ENCODE measurements at places on chromosomes 6 and 20. TPM values are rescaled to one million over a fixed set of nuclear protein-coding genes. Genes with fewer than 3 reads are reported as not detected.

DNA sequence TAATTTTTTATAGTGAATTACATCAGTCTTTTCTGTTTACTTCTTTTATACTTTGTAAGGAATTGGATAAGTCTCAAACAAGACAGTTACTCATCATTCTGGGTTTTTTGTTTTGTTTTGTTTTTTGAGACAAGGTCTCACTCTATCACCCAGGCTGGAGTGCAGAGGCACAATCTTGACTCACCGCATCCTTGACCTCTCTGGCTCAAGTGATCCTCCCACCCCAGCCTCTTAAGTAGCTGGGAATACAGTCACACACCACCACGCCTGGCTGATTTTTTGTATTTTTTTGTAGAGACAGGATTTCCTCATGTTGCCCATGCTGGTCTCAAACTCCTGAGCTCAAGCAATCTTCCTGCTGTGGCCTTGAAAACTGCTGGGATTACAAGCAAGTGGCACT is 524.3 kb downstream of the EYS start:
- no peak for DNase-seq

DNA sequence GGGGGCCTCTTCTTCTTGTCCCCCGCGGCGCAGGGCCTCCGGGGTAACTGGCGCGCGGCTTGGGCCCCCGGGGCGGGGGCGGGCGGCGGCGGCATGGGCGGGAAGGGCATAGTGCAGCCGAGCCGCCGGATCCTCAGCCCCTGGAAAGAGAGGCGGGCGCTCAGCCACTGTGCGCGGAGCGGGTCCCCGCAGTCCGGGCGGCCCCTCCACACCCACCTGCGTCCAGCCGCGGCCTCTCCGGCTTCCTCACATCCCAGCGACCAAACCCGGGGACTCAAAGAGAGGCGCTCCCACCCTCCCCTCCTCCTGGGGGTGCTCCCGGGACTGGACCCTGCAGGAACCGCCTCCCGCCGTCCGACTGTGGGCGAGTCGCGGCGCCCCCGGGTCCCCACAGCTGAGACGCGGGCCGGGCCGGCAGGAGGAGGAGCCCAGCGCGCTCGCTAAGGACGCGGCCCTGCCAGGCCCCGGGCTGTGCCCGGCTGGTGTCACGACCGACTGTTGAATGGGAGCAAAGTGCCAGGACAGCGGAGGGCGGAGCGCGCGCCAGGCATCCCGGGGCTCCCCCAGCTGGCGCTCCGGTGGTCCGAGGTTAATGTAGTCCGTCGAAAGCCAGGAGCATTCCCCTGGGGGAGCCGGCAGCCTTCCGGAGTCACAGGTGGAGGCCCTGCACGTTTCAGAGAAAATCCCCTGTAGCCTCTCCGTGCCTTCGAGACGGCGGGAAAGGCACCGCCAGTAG is at the start of gene PRR18:
Gene PRR18 (minus strand): TSS at position 360 of the 736 bp plus-strand sequence. CDS start 250 bp downstream, at position 110.
- no peak for DNase-seq

- no peak for DNase-seq
These were observed 7.9 kb downstream of the EMILIN3 start for GRCh38 chr20:41358717-41359116.

- DNase-seq, result no peak
These were observed 141.7 kb downstream of the TMEM242 start for GRCh38 chr6:157181649-157182048.

DNA sequence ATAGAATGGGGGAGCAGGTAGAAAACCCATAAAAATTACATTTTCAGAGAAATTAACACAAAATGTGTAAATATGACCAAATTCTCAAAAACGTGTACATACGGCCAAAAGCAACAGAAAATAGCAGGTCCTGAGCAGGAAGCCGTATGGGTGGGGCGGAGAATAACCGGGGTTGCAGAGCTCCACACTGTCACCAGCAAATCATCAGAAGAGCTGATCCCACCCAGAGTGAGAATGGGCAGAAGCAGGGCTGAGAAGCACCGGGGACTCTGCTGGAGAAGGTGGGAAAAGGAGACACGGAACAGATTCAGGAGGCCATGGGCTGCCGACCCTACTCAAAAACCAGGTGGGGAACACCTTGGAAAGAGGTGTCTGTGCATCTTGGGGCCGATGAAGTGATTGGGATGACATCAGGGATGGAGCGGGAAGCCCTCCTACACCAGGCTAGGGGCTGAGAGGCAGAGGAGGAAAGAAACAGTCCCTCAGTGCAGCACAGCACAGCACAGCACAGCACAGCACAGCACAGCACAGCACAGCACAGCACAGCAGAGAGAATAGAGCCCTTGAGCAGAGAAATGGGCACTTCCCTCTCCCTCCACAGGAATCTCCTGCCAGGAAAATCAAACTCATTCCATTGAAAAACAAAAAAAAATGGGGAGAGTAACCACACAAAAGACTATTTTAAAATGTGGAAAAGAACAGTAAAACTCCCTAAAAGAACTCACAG is 22.3 kb downstream of the STX7 start:
- no peak for DNase-seq

DNA sequence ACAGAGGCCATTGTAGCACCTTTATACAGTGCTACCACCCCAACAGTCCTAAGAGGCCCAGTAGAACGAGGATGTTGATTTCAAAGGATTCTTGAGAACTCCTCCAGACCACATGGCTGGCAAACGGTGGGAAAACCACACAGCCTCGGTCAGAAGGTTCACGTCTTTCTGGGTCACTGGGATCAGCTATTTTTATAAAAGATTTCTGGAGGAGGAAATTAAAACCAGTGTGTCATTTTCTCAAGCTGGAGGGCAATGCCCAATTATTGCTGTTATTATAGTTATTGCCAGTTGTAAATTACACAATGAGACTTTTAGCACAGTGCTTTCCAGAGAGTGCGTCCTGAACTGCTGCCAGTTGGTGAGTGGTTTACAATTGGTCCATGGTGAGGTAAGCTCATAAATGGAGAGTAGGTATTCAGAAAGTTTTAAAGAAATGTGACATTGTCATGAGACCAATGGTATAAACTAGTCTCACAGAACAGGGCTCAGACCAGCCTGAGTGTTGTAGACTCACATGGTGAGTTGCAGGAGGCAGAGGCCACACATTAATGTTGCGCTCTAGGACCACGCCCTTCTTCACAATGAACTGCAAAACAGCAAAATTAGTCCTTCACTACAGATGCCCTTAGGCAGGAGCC is 8.4 kb upstream of the PPP1R14C start:
- no peak for DNase-seq

DNA sequence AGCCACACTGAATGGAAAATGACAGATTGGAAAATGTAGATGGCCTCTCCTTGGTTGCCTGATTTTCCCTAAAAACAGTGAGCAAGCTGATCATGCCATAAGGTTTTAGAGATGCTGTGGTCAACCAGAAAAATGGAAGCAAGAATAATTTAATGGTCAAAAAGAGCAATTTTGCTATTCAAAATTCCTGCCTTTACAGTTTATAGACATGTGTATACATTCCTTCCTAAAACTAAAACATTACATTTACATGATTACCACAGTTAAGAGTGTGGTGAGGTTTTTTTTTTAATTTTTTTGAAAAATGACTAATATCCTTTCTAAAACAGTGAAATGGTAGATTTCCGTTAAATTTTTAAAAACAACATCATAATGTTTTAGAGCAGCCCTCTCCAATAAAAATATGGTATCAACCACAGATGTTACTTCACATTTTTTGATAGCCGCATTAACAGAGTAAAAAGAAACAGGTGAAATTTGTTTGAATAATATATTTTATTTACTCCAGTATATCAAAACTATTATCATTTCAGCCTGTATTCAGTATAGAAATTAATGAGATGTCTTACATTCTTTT is 407.0 kb upstream of the SOX4 start:
- DNase-seq, result no peak

DNA sequence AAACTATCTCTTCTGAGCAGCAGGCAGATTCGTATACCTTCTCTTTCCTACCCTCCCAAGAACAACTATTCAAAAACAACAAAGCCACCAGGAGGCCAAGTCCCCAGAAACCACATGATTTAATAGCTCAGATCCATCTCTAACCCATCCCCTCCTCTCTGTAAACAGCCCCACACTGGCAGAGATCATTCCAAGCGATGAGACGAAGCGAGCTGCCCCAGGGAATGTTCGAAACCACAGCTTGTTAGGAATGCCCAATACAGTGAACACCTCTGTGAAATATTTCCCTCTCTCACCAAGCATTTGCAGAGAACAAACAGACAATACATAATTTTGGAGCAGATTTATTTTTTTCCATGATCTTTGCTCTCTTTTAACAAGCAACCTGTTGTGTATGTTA is 231.8 kb downstream of the SOD2 start:
- DNase-seq, result no peak

- DNase-seq, result no peak
These were observed 415 bp downstream of the RGS19 start for GRCh38 chr20:64078934-64079272.

Gene RSPH9
- not detected for total RNA-seq

GRCh38 chr20:46838011-46838410 is 56.6 kb upstream of the EYA2 start:
- DNase-seq, result no peak

DNA sequence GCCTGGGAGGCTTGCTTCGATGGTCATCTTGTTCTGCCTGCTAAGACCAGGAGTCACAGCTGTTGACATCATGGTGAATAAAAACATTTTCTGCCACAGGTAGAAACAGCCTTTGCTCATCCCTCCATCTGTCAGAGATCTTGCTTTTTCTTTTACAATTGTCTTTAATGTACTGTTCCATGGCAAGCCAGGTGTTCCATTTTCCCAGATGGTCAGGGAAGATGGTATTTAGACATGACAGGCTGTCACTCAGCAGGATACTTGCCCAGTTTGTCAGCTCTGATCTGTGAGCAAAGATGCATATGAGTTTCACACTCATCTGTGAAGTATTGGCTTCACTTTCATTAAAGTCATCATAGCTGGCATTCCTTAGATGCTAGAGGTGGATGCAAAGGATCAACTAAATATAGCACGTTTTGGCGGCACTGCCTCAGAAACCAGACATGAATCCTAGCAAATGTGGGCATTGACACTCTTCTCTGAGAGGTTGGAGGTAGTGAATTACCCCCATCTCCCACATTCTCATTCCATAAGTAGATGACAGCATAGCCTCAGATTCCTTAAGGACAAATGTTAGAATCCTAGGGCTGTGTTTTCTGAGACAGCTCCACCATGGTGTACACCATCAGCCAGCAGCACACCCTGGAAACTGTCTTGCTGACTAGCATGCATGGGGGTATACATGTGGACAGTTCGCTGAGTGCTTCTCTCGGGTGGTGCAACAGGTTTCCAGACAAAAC is 4.2 kb downstream of the SSTR4 start:
- DNase-seq, result no peak

DNA sequence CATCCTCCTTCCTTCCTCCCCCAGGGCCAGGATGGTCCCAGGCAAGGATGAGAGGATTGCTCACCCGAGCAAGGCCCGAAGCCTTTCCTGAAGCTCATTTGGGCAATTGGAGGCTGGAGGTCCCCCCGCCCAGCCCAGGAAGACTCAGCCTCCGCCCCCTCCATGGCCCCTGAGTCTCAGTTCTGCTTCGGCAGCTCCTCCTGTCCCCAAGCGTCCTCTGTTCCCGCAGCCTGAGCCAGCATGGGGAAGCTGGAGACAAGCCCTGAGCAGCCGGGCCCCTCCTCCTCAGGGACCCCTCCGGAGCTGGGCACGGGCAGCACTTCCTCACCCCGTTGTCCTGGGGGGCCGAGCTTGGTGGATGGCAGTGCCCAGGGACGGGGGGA is 26.0 kb downstream of the SLC17A9 start:
- no peak for DNase-seq

Gene PNRC1
- total RNA-seq, result 47.6 TPM

DNA sequence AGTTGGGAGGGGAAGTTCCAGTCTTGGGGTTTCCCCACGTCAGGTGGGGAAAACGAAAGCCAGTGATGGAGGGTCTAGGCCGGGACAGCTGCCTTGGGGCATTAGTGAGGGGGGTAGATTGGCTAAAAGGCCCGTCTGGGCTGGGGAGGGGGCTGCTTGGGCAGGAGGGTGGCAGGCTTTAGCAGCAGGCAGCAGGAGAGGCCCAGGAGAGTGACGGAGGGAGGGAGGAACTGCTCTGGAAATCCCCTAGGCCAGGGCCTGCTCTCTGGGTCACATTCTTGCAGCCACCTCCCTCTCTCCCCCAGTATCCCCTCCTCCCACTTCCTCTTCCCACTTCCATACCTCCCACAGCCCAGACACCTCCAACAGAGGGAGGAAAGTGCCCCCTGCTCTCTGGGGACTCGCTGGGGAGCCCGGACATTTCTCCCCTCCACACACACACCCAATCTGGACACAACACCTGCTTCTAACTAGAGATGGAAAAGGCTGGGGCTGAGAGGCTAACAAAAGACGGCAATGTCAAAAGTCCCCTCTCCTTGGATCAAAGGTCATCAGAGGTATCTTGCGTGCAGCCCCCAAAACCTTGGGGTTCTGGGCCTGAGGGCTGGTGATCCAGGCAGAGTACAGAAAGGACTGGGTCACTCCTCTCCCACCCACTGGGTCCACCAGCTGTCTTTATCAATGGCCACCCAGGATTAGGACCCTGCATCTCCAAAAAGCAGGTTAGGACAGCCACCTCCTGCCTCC is 1.8 kb downstream of the NFKBIE start:
- DNase-seq, result no peak

DNA sequence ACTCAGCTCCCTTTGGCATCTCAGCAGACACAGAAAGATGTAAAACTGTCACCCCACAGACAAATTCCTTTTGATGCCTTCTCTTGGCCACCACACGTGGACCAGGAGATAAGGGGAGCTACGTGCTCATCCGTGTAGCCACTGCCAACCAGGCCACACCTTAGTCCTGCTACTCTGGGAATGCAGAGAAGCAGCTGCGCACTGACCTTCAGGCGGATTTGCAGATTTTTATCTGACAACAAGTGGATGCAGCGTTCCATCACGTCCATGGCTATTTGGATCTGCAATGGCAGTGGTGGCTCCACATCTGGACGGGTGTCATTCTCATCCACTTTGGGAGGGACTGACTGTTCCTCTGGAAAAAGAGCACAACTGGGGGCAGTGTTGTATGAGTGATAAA is 30.8 kb downstream of the TTI1 start:
- DNase-seq, result no peak

GRCh38 chr6:14434916-14435690 is 317.5 kb downstream of the CD83 start:
- no peak for DNase-seq

GRCh38 chr20:6122873-6123648 is at the start of gene FERMT1:
Gene FERMT1, minus strand, starts transcription at chr20:6123030. Its CDS starts 3,476 bp downstream, at chr20:6119554.
- peak; percentile 14 for DNase-seq

Gene RIPOR2
- total RNA-seq, result 31.1 TPM

GRCh38 chr6:135114355-135115145 is 59.9 kb upstream of the HBS1L start:
- peak; percentile 53 for DNase-seq

DNA sequence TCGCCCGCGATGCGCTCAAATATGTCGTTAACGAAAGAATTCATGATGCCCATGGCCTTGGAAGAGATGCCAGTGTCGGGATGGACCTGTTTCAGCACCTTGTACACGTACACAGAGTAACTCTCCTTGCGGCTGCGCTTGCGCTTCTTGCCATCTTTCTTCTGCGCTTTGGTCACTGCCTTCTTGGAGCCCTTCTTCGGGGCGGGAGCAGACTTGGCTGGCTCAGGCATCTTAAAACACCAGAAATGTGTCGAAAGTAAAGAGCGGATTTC is 36.4 kb downstream of the HFE start:
- DNase-seq, result peak; percentile 88
